ENCODE measurements at places on chromosomes 7 and 10.

DNA sequence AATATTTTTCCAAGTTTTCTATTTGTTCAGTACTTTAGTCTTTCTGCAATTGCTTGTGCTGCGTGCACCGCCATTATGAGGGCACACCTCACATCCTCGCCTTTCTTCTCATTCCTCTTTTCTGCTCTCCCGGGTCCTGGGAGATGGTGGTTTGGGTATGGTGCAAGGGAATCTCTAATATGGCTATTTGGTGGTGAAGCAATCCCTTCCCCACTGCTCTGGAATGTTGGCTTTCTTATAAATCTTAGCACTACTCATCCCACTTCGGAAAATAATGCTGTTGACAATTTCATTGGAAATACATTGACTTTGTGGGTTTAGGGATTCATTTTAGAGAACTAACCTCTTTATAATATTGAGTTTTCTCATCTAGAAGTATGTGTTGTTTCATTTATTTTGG lies 1.9 kb upstream of the GCK start:
- DNase-seq = no peak

GRCh38 chr7:94395141-94396036 lies 694 bp downstream of the COL1A2 start:
- peak; percentile 80 for DNase-seq

- DNase-seq = no peak
These were observed 2.9 kb upstream of the CADPS2 start for GRCh38 chr7:122889116-122889515.

GRCh38 chr7:11236680-11237079 lies 263.0 kb downstream of the PHF14 start:
- DNase-seq = no peak

GRCh38 chr10:21732067-21732772 lies 198.2 kb downstream of the MLLT10 start:
- DNase-seq = no peak

GRCh38 chr10:44880090-44880715 lies 30.9 kb upstream of the TMEM72 start:
- no peak for DNase-seq
